ENCODE measurements at places on chromosomes 7 and 10.

GRCh38 chr7:55052081-55052480 lies 33.3 kb downstream of the EGFR start:
- no peak for DNase-seq

GRCh38 chr10:49297818-49298670 lies 926 bp upstream of the C10orf71 start:
- no peak for DNase-seq

- DNase-seq, result no peak
Measured at GRCh38 chr10:124654686-124655085, 89.5 kb downstream of the FAM53B start.

GRCh38 chr7:16970732-16971482 lies 89.1 kb upstream of the AGR3 start:
- DNase-seq, result no peak

DNA sequence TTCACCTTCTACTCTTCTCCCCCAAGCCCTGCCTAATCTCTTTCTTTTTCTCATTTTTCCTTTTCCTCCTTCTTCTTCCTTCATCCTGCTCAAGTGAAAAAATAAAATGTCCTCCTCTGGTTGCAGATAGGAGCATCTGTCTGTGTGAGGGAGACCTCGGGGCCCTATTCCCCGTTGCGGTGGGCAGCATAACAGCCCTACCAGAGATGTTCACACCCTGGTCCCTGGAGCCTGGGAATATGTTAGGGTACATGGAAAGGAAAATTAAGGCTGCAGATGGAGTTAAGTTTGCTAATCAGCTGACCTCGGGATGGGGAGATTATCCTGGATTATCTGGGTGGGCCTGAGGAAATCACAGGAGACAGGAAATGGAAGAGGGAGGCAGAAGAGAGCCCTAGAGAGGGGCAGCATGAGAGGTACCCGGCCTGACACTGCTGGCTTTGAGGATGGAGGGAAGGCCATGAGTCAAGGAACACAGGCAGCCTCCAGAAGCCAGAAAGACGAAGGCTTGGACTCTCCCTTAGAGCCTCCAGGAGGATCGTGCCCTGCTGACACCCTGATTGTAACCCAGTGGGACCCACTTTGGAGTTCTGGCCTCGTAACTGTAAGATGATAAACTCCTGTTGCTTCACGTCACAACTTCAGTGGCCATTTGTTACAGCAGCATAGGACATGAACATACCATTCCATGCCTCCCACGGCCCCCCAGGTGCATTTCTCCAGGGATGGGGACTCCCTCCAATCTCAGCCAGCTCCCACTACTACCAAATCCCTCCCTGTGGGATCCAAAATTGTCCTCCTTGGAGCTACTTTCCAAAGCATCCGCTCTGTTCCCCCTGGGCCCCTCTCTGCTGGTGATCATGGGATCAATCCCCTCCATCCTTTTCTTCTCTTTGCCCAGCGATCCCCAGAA lies 39.0 kb upstream of the ZMIZ1 start:
- peak; percentile 9 for DNase-seq

- no peak for DNase-seq
Measured at GRCh38 chr10:84291384-84291783, 37.0 kb upstream of the CCSER2 start.

DNA sequence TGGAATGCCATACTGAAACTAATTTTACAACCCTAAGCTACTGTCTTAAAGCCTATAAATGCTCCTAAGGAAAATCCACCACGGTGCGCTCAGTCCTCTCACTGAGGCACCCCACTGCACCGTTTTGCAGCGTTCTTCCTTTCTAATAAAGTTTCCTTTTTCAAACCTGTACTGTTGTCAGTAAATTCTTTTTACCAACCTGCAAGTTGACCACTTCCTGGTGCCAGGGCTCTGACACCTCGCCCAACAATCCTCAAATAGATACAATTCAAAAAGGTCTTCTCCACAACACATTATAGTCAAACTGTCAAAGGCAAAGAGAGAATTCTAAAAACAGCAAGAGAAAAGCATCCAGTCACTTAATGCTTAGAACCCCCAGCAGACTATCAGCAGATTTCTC lies 42.8 kb downstream of the HERPUD2 start:
- no peak for DNase-seq

DNA sequence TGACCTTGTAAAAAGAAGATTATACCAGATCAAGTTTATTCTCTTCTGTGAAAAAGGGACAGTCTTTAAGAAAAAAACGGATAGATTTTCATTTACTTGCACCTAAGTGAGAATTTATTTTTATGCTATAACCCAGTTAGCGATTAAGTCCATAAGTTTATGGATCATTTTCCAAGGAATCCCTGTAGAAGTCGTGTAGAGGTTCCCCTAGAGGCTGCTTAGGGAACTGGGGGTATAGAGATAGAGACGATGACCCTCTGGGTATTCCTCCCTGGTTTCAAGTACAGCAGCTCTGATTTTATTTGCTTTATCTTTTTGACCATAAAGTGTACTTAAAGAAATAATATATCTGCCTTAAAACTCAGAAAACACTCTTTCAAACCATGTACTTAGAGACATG lies 648.4 kb upstream of the LRRTM3 start:
- DNase-seq, result no peak

DNA sequence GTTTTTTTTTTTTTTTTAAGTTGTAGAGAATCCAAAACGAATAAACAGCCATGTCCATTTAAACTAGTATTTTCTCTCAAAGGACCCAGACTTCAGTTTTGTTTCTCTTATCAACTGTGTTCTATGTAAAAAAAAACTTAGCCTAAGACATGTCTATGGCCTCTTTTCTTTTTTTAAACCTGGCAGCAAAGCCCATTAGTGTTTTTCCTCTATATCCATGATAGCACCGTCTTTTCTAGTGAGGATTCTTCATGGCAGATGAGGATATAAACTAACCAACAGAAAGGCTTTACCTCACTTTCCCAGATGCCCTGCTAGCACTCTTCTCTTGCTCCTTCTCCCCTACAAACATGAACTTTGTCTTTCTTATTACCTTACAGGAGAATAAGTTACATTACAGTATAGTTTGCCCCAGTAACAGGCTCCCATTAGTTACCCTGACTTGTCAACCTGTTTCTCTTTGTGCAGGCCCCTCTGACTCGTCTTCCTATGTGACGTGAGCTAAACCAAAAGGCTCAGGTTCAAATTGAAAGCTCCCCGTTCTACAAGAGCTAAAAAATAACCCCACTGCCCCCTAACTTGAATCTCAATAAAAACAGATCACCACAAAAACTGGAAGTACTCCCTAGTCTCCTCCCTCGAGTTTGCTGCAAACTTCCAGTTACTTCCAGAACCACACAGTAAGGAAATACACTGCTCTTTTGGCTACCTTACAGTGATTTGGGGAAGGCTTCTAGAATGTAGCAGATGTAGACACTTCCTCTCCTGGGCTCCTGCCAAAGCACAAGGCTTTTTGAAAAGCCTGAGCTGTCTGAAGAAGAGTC lies 20.1 kb downstream of the P4HA1 start:
- no peak for DNase-seq

- no peak for DNase-seq
Measured at GRCh38 chr10:86489071-86489810, 32.4 kb downstream of the WAPL start.

DNA sequence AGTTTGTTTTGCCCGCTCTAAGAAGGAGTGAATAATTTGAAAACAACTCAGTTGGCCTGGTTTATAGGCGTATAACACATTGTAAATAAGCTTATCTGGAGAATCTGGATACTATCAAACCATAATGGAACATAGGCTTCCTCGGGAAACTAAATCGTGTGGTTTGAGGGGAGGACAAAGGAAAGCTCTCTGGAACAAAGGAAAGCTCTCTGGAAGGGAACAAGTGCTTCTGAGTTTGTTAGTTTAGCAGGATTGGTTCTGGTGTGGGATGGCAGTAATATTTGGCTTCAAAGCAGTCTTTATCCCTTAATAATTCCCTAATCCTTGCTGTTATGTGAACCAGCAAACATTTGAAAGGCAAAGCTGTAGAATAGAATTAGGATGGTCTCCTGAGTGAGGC lies 15.0 kb upstream of the SLK start:
- no peak for DNase-seq

DNA sequence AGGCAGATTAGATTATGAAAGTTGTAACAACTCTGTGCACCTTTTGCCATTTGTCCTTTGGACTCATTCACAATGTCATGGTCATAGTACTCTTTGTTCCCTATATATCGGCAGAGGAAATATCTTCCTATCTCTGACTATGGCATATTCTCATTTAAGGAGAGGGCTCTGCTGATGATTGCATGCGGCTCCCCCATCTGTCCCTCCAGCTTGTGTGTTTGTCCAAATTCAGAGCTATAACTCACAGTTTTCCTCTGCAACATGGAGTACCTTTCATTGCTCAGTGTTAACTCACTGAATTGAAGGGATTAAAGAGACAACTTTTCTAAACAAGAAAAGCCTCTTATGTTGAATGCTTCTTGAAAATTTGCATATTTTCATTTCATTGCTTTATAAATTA lies 145.5 kb downstream of the OTUD1 start:
- no peak for DNase-seq

- DNase-seq, result no peak
Measured at GRCh38 chr10:43218206-43218950, 48.5 kb downstream of the RASGEF1A start.

- no peak for DNase-seq
Measured at GRCh38 chr7:938546-939185, 15.8 kb downstream of the ADAP1 start.

GRCh38 chr7:29342761-29343160 lies 148.2 kb downstream of the CHN2 start:
- no peak for DNase-seq

- no peak for DNase-seq
Measured at GRCh38 chr7:138587485-138587884, 113.7 kb downstream of the SVOPL start.

DNA sequence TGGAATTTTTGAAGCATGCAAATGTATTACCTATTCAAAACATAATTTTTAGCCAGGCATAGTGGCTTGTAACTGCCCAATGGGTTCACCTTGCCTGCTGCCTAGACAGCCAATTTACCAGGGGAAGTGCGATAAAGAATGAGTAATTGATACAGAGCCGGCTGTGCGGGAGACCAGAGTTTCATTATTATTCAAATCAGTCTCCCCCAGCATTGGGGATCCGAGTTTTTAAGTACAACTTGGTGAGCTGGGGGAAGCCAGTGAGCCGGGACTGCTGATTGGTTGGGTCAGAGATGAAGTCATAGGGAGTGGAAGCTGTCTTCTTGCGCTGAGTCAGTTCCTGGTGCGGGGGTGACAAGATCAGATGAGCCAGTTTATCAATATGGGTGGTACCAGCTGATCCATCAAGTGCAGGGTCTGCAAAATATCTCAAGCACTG lies 29.1 kb upstream of the NRBF2 start:
- DNase-seq, result no peak

GRCh38 chr10:21406595-21407193 lies 118.8 kb downstream of the SKIDA1 start:
- no peak for DNase-seq

- DNase-seq, result no peak
Measured at GRCh38 chr10:62083412-62084267, 182.1 kb downstream of the ARID5B start.

DNA sequence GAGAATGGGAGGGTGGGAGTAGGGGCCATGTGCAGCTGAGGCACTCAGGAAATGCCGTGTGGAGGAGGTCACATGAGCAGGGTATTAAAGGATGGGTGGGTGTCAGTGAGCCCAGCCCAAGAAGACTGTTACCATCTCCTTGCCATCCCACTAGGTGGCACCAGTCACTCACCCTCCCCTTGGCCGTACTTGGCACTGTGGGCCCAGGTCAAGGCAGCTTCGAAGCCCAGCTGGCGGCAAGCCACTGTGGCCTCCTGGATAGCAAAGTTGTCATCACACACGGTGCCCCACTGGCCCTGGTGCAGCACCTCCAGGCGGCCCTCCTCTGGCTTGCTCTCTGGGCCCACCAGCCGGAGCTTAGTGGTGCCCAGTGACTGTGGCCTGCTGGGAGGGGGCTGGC lies 5.4 kb downstream of the LOXL4 start:
- DNase-seq, result peak; percentile 22

DNA sequence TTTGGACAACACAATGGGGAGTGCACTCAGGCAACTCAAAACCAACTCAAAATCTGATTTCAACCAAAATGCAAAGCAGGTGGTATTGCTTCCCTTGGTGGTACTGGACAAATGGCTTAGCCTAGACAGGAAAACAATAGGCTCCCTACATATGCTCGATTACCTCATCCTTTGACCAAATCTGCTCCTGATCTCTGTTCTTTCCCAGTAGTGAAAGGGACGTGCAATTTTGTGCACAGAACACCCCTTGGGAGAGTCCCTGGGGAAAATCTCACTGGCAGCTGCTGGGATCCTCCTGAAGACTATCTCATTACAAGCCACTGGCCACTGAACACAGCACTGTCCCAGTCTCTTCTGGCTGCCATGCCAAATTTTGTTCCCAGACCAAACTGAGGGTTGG lies 149.2 kb upstream of the VSTM2A start:
- DNase-seq, result no peak

DNA sequence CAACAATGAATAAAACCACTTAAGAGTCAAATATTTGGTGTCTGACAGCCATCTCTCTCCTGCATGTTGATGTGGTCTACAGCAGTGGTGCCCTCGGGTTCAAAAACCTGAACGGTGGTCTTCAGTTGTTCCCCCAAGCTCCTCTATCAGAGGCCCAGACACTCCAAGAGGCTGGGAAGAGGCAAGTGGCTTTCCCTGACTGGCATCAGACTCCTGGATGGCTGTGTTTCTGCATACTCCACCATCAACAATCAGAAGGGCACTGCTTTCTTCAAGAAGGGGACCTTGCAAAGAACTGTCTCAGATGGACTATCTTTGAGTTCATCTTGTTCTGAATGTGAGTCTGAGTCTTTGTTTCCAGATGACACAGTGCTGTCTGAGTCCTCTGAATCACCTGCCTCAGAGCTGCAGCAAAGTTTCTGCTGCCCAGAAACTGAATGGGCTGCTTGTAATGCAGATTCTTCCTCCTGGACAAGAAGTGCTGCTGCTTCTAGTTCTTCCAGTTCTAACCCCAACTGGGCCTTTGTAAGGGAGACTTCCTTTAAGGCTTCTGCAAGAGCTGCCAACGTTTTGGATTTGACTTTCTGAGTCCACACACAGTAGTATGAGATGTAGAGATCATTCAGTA lies 5.9 kb upstream of the SGMS1 start:
- DNase-seq, result peak; percentile 22

- no peak for DNase-seq
Measured at GRCh38 chr7:43847496-43847895, 21.8 kb downstream of the MRPS24 start.

GRCh38 chr10:78229489-78229888 lies 195.8 kb downstream of the RPS24 start:
- no peak for DNase-seq

DNA sequence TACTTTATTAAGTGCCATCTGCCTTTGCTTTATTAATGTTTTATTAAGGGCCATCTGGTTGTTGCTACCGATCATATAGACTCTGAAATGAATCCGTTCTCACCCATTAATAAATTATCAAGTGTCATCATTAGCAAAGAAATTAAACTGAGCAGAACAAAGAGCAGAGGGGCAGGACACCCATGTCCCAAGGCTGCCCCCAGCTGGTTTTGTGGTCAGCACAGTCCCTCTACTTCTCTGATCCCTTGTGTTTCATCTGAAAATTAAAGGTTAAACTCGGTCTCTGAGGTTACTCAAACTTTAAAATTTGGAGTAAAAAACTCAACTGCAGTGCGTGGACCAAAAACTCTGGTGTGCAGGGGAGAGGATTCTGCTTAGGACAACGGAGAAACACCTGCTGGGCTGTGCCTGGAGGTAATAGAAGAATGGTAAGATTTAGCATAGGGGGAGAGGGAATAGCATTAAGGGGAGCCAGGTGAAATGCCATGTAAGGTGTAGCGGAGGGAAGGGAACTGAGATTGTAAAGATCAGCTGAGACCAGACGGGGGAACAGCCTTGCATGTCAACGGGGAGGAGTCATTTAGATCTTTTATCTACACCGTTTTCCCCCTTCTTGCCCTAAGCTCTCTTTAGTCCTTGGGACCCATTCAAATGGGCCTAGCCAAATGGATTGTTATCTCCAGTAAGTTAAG lies 10.8 kb upstream of the GSDME start:
- DNase-seq, result no peak
